ENCODE measurements at places on chromosomes 7 and 10.

DNA sequence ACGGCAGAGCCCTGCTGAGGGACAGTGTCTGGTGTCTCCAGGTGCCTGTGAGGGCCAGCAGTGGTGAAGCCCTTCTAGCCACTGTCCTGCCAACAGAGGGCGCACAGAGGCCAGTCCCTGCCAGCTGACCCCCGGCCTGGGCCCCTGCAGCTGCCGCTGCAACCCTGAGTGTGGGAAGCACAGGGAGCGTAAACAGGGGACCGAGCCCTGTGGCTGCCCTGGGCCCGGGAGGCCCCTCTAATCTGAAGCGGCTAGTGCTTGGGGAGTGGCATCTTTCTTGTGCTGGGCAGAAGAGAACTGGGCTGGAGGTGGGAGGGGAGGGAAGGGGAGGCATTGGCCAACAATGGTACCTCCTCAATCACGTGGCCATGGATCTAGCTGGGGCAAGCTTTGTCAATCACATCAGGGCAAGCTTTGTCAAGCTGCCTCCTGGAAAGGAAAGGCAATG, 34.6 kb downstream of the TRIM8 start:
- DNase-seq, result no peak

DNA sequence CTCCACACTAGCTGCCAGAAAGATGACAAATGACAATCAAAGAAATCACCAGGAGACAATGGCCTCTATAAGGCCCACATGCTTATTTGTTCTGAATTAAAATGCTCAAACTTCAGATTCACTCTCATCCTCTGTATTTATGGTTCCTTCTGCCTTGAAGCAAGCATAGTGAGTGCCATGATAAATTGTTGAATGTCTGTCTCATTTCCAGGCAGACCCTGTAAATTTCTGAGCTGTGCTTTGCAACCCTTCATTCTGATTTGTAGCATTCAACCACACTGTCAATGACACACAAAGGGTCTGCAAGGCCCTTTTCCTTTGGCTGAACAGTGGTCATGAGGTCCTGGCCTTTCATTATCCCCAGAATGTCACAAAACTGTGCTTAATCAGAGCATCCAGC, 506.6 kb upstream of the GHITM start:
- DNase-seq, result no peak

GRCh38 chr7:157693071-157693520, 356.3 kb downstream of the DNAJB6 start:
- DNase-seq, result no peak

DNA sequence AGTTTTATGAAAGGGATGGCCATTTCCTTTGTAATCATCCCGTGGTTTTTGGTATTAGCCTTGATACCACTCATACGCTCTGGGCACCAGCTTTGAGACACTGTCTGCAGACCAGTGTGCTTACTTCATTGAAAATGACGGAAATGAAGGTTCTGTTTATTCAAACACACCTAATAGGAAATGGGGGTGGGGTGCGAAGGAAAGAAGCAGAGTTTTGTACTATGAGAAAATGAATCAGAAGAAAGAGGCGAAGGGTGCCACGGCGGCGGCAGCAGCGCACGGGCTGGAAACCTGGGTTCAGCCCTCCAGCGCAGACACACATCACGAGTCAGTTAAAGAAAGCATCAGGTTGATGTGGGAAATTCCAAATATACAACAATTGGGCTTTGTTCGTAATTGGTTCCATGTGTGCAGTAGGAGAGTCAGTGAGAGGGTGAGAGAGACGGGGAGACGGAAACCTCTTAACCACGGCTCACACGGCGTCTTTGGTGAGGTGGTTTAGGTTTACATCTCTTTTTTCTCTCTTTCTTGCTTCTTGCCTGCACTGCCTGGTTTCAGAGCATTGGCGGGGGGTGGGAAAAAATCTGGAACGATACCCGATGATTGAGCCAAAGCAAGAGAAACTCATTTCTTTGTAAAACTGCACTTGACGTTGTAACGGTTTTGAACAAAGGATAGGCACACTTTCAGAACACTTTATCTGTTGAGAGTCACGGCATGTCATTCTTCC, 321.2 kb downstream of the FRMD4A start:
- peak; percentile 32 for DNase-seq

DNA sequence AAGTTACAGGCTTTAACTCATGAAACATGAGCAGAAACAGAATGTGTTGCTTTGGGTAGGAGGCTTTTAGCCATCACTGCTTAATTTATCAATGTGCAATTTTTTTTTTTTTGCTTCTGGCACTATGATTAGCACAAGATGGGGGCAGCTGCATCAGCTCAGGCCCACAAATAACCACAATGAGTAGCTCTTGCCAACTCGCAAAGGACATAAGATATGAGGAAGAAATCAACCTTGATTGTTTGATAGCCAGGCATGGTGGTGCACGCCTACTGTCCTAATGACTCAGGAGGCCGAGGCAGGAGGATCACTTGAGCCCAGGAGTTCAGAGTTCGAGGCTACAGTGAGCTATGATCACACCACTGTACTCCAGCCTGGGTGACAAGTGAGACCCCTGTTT, 12.3 kb downstream of the NOD1 start:
- no peak for DNase-seq

DNA sequence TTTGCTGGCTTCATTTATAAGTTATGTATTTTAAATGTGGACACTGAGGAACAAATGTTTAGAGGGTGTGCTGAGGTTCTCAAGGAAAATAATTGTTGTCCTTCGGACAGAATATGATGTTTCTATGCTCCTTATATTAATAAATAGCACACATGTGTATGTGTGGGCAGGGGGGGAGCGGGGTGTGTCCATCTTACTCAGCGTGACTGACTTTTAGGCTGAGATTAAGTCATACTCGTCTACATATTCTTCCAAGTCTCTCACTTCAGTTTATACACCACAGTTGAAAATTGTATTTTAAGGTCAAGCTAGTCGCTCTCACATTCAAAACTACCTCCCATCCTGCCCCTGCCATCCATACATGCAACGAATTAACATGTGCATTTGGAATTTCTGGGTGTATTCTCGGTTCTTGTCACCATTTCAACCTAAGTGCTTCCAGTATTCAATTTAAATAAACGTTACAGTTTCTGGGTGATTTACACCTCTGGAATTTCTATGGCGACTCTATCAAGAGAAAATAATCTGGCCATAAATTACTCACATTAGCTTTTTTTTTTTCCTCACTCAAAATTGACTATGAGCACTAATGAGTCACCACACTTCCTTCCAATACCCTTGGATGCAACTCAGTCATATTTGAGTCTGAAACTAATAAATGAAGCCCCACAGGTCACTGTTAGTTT, 3.3 kb downstream of the PCDH15 start:
- no peak for DNase-seq

DNA sequence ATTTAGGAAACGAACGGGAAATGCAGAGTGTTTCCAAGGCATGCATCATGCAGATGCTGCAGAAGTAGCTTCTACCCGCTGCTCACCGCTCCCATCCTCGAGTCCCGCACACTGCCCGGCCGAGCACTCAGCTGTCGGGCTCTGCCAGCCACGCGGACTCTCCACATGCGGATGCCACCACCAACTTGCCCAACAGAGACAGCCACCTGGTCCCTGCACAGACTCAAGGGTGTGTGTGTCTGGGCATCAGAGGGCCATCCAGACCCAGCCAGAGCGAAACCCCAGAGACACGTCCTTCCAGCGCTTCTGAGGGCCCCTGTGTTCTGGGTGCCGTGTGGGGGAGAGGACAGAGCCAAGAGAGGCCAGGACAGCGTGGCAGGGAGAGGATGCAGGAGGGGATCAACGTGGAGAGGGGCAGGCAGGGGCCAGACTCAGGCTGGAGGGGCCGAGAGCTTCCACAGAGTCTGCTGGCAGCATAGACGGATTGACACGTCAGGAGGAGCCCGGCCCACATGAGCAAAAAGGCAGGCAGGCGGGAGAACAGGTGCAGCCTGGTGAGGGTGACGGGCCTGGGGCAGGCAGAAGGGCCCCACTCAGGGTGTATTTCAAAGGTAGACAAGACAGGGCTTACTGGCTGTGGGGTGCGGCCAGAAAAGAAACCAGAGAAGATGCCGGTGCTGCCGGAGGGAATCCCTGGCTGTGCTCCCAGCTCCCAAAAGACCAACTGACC, 18.3 kb downstream of the GPER1 start:
- DNase-seq, result no peak

DNA sequence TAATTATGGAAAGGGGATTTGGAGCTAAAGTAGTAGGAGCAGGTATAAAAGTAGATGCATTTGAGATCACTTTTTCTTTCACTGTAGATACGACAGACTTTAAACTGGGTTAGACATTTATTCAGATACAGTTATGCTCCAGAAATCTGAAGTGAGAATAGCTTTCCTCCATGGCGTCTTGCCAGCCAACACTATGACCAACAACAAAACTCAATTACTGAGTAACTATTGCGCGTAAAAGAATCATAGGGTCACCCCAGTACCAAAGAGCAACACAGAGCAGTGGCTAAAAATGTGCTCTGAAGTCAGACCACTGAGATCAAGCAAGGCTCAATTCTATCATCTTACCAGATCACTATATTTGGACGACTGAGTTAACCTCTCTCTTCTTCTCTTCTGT, 262.5 kb upstream of the SORCS1 start:
- no peak for DNase-seq

- no peak for DNase-seq
These were observed 44.4 kb upstream of the SP4 start for GRCh38 chr7:21383227-21384220.

GRCh38 chr10:48800007-48800675, 115.5 kb downstream of the WDFY4 start:
- no peak for DNase-seq

DNA sequence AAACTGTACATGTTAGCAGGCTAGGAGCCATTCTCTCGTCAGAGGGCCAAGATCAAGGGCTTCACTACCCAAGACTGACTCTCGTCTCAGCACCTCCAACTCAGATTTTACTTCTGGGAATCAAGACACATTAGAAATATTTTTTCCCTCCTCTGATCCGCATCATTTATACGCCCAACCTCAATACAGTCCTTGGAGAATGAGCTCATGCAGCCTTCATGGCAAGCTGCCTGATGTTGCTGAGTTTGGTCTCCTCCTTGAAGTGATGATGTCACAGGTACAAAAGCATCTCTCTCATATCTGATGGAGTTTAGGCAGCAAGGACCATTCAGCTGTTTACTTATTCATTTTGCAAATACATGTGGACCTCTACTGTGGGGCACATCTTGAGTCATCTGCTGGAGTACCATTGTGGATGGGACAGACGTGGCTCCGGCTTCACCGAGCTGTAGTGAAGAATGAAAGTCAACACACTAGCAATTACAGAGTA, 114.0 kb downstream of the BMPER start:
- DNase-seq, result no peak

DNA sequence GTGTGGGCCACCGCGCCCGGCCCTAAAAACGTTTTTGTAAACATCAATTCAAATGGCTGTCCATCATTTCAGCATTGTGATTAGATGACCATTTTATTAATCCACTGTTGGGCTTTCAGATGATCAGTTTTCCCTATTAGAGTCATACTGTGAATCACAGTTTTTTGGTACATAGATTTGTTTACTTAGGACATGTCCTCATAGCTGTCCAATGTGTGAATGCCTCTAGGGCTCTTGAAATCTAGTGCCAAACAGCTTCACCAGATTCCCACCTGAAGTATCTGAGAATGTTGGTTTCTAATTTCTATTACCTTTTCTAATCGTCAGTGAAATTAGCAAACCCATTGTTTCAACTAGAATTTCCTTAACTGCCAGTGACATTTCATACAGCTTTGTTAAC, 66.8 kb downstream of the UPF2 start:
- no peak for DNase-seq

DNA sequence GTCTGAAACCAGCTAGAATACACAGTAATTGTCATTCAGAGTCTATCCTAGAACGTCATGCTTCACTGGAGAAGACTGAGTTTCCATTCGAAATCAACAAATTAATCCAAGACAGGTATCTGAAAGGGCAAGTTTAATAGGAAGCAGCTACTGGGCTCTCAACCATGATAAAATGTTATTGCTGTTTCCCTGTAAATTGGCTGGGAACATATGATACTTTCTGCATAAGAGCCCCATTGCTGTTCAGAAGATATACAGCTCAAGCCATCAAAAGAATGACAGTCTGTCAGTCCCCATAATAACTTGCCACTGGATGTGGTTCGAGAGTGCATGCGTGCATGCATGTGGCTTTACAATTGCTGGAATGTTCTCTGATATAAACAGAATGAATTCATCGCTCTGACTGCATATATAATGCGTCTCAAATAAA, 129.0 kb downstream of the HIBADH start:
- DNase-seq, result no peak

- no peak for DNase-seq
These were observed 397.8 kb downstream of the AUTS2 start for GRCh38 chr7:69996121-69996520.

- DNase-seq, result no peak
These were observed 187.4 kb downstream of the PARD3 start for GRCh38 chr10:34627741-34628140.

DNA sequence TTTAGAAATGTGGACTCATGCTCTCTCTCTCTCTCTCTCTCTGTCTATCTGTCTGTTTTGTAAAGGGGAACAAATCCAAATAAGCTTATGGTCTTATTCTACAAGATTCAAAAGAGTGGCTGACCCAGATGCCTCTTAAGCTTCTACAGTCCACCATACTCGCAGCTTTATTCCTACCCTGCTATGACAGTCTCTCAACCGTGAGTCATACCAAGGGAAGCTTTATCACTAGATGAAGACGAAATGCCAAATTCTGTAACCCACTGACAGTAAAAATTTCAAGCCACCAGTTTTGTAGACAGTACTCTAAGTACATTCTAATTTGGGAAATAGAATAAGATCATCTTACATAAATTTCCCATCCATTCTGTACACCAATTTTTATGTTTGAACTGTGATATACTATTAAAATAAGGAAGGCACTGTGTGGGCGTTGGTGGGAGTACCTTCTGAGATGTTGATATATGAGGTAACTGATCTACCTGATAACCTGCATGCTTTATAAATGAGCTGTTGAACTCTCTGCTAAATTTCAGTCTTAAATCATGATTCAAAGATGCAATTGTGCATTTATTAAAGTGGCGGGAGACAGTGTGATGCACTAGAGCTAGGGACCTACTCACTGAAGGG, 153.2 kb downstream of the KLF6 start:
- DNase-seq, result no peak

DNA sequence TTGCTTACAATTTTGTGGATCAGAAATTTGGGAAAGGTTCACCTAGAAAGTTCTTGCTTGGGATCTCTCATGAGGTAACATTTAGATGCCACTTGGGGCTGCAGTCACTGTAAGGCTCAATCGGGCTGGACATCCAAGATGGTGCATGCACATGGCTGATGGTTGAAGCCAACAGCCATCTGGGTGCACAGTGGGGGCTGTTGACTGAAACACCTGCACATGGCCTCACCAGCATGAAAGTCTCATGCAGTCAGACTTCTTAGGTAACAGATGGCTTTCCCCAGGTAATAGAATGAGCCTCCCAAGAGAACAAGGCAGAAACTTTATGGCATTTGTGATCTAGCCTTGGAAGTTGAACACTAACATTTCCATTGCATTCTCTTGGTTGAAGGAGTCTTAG, 740.7 kb upstream of the AUTS2 start:
- no peak for DNase-seq

DNA sequence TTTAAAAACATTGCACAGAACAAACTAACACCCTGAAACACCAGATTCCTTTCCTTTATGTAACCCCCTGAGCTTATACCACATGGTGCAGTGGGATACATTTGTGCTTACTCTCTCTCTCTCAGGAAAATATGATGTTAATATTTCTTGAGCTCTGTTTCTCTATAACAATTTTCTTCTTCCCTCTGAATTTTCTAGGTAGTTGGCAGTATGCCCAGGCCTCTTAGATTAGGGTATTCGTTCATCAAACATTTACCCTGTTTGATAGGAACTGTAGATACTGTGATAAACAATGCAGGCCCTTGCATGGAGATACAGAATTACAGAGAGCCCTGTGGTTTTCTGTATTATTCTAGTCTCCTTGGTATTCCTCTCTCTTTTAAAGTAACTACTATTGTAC, 567.8 kb downstream of the IPMK start:
- no peak for DNase-seq

Measured in stimulated activated CD8-positive, alpha-beta memory T cell treated with anti-CD3 and anti-CD28 coated beads, Interleukin-15, amount 100 ng/mL, for 1 hour (primary cell).